ENCODE measurements at places on chromosomes 11 and 22.
A peak's percentile ranks its signal among the peaks of the same experiment; 100 is the strongest.

DNA sequence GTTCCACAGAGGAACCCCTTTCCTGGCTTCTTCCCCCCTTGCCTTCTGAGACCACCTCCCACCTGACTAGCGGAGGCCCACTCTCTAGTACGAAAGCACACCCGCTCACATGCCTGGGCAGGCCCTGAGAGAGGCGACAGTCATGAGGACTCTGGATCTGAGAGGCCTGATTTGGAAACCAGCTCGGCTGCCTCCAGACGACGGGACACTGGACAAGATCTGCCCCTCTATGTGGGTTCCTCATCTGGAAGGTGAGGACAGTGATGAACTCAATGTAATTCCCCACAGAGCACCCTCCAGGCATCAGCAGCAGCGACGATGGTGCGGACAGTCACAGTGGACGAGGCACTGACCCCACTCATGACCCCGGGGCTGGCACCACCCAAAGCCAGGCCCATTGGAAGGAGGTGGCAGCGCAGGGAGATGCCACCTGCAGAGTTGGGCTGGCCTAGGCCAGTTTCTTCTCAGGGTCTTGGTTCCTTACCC is 7.5 kb downstream of the SULT4A1 start:
- DNase-seq = no peak

- DNase-seq = no peak
These were observed 48.4 kb downstream of the CHRDL2 start for GRCh38 chr11:74682731-74683278.

DNA sequence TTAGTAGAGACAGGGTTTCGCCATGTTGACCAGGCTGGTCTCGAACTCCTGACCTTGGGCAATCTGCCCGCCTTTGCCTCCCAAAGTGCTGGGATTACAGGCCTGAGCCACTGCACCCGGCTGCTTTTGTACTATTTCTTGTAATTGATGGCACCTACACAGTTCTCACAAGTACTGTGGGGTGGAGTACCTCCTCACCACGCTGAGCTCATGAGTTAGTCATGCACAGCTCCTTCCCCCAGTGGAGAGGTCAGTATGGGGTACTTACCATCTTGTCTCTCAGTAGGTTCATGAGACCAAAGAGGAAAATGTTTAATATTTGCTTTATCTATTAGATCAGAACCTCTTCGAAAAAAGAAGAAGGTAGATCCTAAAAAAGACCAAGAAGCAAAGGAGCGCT is 2.1 kb downstream of the MRPL40 start:
- DNase-seq = no peak

DNA sequence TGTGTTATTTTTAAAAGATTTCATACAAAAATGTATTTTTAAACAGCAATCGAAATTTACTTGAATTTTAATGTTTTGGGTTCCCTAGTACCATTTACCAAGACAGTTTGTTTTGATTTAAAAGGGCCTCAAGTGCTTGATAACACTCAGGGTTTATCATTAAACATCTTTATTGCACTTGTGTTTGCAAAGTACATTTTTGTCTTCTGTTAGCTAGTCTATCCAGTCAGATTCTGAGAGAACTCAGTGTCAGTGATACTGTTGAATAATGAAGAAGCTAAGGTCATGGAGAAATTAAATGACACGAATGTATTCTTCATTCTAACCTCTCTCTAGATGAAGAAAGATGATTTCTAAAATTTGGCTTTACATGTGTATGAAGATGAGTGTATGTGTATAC is 12.7 kb upstream of the SESN3 start:
- DNase-seq = no peak

GRCh38 chr22:45599836-45600577 is 71.6 kb upstream of the ATXN10 start:
- no peak for DNase-seq

DNA sequence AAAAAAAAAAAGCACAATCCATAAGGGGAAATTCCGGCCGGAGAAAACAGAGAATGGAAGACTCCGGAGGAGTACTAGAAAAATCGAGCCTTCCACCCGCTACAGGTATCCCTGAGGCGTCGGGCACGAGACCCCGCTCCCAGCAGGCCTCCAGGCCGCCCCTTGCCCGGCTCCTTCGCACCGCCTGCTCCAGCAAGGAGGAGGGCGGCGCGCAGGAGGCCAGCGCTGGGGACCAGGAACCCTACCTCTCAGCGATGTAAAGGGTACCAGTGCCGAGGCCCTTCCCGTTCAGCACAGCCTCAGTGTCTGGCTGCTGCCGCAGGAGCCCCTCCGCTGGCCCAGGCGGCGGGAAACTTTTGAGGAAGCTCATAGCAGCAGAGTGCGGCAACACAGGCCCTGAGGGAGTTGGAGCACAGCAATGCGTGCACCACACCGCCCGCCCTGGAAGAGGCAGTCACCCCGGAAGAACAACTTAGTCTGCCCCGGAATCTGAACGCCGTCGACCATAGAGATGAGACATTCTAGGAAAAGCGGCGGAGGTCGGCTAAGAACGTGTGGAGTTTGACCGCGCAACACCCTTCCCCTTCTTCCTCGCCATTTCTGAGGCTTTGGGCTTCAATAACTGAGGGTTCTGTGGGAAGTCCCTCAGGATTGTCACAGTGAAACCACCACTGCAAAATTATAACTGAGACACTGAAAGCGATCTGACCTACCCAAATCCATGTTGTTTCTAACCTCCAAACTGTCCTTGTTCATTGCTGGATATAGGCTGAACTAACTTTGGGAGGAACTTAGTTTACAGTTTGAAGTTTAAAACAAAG is at the start of gene CLNS1A:
TSS of gene CLNS1A (minus strand) at position 450 of the 821 bp plus-strand sequence. CDS start at position 370, 80 bp downstream.
- DNase-seq = peak; percentile 51

DNA sequence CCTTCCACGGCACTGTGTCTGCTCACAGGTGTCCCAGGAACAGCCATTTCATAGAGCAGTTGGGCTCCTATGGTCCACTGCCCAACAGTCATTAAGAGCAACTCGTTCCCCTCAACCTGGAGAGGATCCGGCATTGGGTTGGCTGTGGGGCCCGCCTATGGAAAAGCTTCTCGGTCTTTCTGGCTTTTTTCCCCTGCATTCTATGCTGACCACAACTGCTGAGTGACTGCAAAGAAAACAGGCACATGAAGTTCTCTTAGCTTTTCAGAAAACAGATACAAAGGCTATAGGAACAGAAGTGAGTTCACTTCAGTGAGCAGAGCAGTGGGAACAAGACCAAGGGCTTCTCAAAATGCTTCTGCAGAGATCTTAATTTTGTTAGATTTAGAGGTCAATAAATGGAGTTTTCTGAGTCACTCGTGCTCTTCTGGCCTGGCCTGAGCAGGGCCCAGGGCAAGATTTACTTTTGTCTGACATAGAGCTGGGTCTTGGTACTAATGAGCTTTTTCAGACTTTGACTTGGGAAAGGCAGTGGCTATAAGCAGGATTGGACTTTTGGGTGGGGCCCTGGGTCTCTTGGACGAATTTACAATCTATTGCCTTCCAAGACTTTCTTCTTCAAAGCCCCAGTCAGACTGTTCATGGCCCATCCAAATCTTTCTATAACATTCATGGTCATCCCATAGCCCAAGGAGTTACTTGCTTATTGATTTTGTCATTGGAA is 13.6 kb upstream of the APOL5 start:
- DNase-seq = no peak

DNA sequence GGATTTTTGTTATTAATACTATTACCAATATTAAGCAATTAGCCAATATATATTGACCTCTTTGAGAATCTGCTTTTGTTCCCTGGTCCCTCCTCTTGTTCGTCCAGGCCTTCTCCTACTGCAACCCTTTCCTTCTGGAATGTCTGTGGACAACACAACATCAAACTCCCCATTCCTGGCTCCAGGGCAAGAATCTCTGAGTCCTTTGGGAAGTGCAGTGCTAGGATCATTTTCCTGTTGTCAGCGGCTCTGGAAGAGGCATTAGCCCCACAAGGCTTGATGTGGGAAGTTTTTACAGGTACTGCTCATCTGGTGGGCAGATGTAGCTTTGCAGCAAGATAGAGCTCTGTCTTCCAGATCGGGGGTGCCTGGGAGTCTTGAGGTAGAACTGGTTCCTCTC is 74.3 kb downstream of the RPUSD4 start:
- no peak for DNase-seq

GRCh38 chr11:83835423-83835822 is 549.3 kb upstream of the CCDC90B start:
- DNase-seq = no peak

DNA sequence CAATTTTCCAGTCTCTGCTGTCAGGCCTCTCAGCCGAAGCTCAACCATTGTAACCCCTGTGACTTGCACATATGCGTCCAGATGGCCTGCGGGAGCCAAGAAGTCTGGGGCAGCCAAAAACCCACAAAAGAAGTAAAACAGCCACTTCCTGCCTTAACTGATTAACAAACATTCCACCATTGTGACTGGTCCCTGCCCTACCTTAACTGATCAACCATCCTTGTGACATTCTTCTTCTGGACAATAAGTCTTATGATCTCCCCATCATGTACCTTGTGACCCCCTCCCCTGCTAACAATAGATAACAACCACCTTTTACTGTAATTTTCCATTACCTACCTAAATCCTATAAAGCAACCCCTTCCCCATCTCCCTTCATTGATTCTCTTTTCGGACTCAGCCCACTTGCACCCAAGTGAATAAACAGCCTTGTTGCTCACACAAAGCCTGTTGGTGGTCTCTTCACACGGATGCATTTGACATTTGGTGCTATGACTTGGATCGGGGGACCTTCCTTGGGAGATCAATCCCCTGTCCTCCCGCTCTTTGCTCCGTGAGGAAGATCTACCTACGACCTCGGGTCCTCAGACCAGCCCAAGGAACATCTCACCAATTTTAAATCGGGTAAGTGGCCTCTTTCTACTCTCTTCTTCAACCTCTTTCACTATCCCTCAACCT is 1.3 kb upstream of the NDUFC2 start:
- no peak for DNase-seq

DNA sequence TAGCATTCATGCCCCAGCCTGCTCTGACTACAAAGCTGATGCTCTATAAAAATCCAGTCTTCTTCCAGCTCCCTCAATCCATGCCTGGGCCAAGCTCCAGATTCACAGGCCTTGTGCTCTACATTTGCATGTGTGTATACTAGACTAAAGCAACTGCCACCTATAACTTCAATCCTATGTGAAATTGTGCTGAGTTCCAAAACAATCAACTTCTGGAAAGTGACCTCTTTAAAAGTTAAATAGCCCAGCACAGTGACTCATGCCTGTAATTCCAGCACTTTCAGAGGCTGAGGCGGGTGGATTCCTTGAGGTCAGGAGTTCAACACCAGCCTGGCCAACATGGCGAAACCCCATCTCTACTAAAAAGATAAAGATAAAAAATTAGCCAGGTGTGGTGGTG is 114.3 kb upstream of the ZC3H12C start:
- DNase-seq = no peak

DNA sequence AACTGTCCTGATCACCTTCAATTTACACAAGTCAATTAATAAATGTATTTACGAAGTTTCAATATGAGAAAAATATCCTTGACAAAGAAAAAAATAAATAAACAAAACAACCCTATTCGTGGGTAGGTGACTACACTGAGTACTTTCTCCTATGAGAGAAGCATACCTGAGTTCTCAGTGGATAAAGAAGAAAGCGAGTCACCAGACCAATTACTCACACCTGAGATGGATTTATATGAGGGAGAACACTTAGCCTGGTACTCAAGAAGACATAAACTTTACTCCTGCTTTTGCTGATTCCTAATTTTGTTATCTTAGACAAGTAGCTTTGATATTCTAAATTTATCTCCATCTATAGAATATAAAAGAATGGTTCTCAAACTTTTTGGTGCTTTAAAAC is 735.2 kb upstream of the ANO3 start:
- DNase-seq = no peak

DNA sequence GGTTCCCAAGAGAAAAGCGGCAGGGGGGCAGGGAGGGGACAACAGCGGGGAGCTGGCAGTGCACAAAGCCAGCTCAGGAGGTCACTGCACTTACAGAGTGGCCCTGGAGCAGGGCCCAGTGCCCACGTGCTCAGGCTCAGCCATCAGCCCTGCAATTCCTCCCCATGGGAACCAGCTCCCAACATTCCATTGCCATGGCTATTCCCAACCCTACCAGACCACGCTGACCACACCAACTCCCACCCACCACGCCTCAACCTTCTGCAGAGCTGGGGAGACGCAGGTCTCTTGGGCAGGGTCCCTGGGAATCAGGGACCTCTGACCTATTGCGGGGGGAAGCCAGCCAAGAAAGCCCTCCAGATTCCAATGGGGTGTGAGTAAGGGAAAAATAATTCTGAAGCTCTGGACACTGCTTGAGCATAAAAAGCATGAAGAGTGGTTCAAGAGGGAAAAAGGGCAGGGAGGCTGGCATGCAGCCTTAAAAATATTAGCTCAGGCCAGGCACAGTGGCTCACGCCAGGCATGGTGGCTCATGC is 38.3 kb upstream of the TFIP11 start:
- DNase-seq = no peak

- no peak for DNase-seq
These were observed 253.3 kb downstream of the BUD13 start for GRCh38 chr11:116519499-116519898.

- no peak for DNase-seq
These were observed 2.8 kb upstream of the ROBO4 start for GRCh38 chr11:124900464-124900863.

GRCh38 chr22:41263704-41264103 is 22.3 kb downstream of the RANGAP1 start:
- DNase-seq = no peak

DNA sequence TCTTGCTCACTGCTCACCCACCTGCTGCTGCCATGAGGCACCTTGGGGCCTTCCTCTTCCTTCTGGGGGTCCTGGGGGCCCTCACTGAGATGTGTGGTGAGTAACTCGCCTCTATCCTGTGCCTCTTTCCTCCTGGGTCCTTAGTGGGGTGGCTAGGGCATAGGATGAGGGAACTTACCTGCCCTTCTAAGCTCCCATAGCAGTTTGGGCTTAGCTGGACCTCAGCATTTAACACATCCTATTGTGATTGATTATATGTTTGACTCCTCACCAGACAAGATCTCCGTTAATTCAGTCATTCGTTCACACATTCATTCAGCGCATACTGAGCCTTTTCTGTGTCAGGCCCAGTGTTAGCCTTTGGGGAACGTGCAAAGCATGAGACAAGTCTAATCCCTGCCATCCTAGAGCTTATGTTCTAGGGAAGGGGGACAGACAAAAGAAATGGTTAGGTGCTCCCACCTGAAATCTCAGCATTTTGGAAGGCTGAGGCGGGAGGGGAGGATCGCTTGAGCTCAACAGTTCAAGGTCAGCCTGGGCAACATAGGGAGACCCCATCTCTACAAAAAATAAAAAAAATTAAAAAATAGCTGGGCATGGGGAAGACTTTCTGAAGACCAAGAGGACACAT is 441 bp downstream of the TCN2 start:
- DNase-seq = no peak
